Stimulated activated effector memory CD8-positive, alpha-beta T cell treated with anti-CD3 and anti-CD28 coated beads, Interleukin-12 subunit alpha, Interleukin-12 subunit beta, amount 100 ng/mL, for 72 hours (primary cell): ENCODE measurements at places on chromosomes 6 and 20.

DNA sequence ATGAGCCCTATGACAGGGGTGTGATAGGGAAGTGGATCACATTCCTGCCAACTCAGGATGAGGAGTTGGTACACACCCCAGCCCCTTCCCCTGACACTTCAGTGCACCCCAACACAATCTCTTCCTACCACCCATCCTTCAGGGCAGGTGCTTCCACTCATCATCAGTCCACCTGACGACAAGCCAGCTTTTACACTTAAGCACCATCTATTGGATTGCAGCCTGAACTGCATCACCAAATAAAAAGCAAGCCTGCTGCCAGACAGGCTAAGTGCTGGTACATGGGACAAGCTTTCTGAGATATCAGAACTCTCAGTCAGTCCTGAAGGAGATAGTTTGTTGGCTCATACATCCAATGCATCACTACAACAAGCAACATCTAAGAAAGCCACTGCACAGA lies 69.0 kb upstream of the TMEM200A start:
- DNase-seq, result no peak

DNA sequence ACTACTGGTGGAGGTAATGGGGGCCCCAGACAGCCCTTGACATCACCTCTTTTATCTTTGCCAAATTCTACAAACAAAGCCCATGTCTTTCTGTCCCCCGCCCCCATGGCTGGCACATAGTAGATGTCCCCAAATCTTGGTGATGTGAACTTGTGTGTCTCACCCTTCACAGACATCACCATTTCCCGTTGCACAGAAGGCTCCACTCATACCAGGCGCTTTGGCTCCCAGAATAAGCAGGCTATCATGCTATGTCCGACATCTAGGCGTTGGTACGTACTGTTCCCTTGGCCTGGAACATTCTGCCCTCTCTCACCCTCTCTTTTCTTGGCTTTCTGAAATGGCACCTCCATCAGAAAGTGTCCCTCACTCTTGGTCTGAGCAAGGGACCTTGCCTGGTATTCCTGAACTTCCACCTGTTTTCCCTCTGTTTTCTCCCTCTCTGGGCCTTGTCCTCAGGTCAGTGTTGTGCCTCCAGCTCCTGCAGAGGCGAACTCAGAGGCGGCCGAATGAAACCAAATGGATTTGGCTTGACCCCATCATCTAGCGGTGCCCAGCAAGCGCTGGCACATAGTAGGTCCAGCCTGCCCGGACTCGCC lies 968 bp upstream of the CCN5 start:
- DNase-seq, result no peak

GRCh38 chr6:123017104-123017682 lies 21.2 kb downstream of the CLVS2 start:
- no peak for DNase-seq

DNA sequence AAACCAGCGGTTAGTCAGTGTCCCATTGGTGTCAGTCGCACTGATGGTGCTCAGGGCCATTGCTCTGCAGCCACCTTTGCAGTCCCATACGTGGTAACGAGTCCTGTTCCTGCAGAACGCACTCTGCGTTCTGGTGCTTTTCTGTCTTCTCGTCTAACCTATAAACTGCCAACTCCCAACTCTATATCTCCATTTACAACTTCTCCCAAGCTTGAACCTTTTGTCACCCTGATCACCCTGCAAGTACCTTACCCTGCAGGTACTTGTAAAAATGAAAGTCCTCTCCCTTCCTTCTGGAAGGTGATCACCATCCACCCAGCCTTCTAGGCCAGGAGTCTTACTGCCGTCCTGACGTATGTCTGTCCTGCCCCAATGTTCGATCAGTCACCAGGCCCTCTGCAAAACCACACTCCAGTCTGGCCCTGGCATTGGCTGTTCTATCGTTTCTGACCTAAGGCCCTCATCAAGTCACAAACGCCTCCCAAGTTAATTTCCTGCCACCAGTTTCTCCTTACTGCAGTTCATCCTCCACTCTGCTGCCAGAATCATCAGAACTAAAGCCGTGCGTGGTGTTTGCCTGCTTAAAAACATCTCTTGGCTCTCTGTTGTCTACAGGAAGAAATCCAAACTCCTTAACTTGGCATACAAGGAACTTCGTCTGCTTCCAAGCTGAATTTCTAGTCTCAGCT lies 7.9 kb downstream of the RREB1 start:
- DNase-seq, result no peak

GRCh38 chr6:155103816-155104366 lies 108.8 kb downstream of the TIAM2 start:
- no peak for DNase-seq

DNA sequence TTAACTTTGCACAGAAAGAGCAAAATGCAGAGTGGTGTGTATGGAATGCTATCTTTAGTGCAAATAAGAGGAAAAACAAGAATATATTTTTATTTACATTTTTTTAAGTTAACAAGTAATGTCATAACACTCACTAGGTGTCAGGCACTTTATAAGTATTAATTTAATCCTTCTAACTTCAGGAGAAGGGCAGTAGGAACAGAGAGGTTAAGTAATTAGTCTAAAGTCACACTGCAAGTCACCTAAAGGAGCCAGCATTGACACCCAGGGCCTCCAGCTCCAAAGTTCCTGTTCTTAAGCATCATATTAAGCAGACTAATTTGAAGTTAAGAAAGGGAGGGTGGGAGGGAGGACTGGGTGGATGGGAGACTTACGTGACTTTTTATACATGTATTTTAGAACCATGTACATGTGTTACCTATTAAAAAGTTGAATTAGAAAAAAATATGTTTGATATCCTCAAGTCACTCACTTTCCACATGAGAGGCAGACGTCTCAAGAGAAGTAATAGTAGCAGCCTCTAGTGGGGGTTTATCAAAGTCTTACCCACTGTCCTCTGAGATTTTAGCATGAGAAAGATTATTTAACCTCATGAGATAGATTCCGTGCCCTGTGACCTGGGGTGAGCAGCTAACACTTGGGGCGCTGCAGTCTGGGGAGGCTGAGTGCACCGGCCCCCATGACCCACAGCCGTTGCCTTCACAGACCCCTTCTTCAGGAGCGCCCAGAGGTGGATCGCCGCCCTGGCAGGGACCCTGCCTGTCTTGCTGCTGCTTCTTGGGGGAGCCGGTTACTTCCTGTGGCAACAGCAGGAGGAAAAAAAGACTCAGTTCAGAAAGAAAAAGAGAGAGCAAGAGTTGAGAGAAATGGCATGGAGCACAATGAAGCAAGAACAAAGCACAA lies 7.0 kb downstream of the BTN3A1 start:
- DNase-seq, result no peak

GRCh38 chr20:54385746-54386145 lies 89.6 kb upstream of the DOK5 start:
- DNase-seq, result no peak

DNA sequence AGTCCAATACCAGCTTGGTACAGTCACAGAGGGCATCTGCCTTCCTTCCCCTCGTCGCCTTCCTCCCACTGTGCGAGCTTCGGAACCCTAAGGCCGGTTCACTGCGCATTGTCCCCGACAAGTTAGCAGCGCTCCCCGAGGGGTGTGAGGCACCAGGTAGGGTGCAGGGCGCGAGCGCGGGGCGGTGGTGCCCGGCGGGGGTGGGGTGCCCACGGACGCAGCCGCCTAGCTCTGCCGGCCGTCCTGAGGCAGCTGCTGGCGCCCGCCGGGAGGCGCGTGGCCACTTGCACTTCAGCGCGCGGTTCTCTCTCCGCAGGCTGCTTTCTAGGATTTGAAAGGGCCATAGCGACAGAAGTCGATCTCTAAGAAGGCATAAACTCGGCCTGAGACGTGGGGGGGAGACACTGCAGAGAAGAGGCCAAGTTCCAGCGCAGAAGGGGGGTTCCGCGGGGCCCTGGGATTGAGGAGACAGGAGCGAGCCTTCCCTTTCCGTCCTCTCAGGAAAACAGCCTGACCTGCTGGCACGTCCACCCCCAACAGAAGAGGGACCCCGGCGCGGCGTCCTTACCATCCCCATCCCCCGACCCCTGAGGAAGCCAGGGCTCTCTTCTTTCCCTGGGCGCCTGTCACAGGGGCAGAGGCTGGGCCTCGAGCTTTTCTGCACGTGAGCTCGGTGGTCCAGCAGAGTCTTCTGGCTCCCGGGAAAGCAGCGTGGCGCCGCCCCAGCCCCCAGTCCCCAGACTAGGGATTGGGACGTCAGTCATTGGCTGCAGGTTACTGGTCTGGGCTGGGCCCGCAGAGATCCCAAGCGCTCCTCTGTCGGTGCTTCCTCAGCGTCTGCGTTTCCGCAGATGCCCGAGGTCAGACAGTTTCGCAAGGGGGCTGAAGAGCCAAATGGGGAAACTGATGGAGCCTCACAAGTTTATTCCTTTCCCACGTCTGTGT lies 15.6 kb upstream of the PRDM13 start:
- no peak for DNase-seq

DNA sequence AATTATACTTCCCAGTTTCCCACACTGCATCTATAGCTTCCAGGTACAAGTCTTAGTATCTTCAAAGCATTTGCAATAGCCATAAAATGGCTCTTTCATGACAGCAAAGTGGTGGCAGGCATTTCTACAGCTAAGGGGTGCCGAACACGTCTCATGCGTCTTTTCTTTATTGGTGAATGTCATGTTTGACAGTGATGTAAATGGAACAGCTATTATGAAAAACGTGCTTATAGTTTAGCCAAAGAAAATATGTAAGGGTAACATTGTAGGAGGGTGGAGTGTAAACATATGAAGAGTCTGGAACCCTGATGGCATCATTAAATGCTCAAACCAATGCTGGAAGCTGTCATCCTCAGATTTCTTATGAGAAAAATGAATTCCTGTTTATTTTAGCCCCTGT lies 37.9 kb downstream of the COL11A2 start:
- DNase-seq, result no peak

DNA sequence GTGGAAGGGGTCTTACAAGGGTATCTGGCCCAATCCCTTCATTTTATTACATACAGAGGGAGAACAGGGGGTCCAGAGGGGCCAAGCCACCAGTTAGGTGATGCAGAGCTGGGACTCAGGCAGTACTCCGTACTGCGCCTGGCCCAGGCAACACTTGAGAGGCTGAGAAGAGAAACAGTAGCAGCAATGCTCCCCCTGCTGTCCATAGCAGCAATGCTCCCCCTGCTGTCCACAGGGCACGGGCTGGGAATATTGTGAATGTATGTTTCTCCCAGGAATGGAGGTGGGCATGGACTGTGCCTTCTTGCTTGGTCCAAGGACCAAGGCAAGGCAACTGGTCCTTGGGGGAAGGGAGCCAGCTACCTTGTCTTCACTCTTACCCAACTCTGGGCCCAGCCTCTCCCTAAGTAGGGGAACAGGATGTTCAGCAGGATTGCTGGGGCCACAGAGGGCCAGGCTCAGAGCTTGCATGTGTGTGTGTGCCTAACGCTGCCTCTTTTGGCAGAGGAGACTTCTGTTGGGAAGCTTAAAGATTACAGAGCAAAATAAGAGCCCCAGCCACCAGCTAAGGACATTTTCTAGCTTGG lies 14.8 kb upstream of the FAM83C start:
- DNase-seq, result peak; percentile 65

DNA sequence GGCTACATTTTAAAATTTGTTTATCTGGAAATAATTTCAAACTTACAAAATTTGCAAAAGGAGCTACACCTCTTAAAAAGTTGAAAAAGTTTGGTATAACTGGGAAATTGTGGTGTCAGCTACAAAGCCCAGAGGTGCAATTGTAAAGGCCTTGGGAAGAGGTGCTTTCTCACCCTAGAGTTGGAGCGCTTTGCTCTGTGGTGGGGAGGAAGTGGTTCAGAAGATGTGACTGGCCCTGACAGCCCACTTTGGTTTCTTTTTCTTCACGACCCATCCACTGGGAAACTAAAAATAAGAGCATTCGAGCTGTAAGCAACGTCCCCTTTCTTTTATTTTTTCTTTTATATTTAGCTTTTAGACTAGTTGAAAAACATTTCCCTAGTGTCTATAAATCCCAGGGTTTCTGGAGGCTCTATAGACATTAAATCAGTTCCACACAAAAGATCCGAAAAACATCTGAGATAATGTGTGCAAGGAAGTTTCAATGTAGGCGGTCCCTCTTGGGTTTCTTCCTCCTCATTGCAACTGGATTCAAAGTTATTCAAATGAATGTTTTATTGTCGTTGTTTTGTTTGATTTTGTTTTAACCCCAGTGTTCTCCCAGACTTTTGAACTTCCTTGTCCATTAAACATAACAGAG lies 397.8 kb downstream of the KIF16B start:
- no peak for DNase-seq

DNA sequence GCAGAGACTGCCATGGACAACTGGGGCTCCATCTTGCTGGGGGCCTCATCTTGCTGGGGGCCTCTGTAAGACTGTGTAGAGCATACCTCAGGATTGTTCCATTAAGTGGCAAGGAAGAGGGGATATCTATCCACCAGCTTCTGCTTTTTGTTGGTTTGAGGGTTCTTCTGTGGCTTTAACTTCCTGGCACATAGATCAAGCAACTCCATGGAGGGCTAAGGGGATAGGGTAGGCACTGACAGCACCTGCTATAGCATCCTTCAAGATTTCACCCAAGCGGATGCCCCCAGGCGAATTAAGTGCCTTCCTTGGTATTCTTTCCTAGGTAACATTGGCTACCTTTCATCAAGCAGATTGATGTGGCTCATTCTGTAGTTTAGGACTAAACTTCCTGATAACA lies 3.8 kb upstream of the LRRN4 start:
- no peak for DNase-seq

DNA sequence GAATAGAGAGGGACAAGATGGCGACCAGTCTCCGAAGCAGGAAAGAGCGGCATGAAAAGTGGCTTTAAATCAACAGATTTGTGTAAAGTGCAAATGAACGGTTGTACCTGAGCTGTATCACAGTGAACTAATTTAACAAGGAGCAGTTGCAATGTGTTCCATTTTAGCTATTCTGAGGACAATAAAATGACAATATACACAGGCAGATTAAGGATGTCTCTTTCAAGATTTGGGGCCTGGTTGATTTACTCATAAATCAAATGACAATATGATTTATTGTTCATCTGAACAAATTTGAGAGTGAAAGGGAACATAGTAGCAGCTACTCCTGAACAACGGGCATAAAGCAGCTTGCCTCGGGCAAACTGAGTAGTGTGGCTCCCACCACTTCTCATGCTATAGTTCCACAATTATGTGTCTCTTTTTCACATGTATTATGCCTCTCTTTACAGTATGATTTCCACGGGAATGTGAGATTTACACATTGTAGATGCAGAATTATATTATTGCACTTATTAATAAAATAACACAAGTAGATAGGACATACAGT lies 204.1 kb upstream of the AGPAT4 start:
- DNase-seq, result no peak

- no peak for DNase-seq
Observed at GRCh38 chr6:41577356-41578216, 31.4 kb downstream of the FOXP4 start.

GRCh38 chr6:25454136-25454535 lies 175.0 kb downstream of the CARMIL1 start:
- no peak for DNase-seq

GRCh38 chr20:47252879-47253307 lies 103.6 kb downstream of the ZMYND8 start:
- DNase-seq, result no peak

GRCh38 chr20:37266940-37267666 lies 5.5 kb upstream of the GHRH start:
- no peak for DNase-seq

DNA sequence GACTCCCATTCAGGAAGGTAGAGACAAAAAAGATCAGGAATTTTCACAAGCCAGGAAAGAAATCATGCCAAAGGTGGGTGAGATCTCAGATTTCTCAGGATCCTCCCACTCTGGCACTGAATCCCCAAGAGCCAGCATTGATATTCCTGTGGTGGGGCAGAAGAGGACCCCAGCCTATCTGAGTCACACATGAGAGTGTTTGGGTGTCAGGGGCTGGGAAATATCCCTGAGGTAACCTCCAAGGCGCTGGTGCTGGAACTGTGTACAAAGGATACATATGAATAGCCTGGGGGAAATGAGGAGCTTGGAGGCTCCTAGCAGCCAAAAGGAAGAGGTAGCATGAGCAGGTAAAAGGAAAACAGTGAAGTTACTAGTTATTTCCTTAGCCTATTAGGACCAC lies 369.4 kb downstream of the BTBD9 start:
- DNase-seq, result no peak
